ENCODE measurements at places on chromosomes 6 and 20. TPM values are rescaled to one million over a fixed set of nuclear protein-coding genes. Genes with fewer than 3 reads are reported as not detected.

The TBX18 gene
- not detected for total RNA-seq

The FRS3 gene
- 3.9 TPM for total RNA-seq

The DLK2 gene
- 1.4 TPM for total RNA-seq

The DYNLRB1 gene
- 153 TPM for total RNA-seq

The PHIP gene
- total RNA-seq = 21.2 TPM

The FKBP5 gene
- 12.4 TPM for total RNA-seq
